Upper lobe of right lung (tissue), 1 donor: ENCODE measurements at places on chromosomes 12 and 14.

DNA sequence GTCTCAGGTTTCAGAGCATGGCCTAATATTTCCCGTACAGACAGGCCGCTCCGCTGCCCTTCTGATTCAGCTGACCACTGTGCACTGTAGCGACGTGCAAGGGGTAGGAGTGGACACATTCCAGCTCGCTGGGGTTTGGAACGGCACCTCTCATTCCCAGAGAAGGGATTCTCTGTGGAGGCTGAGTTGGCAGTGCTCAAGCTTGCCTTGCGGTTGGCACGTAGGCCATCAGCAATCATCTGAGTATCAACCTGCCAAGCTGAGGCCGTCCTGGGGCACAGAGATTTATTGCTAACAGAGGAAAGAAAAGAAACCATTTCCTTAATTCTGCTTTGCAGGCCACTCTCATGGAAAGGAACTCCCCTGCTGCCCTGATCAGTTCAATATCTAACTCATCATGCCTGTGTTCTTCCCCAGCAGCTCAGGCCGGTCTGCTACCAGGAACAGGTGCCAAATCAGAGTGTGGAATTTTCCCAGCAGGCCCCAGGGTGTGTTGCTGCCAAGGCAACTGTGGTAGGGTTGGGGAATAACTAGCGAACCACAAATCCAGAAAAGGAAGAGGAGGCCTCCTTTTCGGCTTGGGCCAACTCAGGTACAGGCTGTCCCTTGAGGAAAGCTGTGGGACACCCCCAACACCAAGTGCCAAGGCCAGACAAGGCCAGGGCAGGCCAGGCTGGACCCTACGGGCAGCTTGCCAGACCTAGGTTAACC, 92.5 kb downstream of the SSPN start:
- no peak for DNase-seq

- no peak for DNase-seq
Observed at GRCh38 chr14:89155491-89155890, 261.5 kb downstream of the FOXN3 start.

GRCh38 chr12:33450480-33450879, 10.9 kb upstream of the SYT10 start:
- DNase-seq: no peak

DNA sequence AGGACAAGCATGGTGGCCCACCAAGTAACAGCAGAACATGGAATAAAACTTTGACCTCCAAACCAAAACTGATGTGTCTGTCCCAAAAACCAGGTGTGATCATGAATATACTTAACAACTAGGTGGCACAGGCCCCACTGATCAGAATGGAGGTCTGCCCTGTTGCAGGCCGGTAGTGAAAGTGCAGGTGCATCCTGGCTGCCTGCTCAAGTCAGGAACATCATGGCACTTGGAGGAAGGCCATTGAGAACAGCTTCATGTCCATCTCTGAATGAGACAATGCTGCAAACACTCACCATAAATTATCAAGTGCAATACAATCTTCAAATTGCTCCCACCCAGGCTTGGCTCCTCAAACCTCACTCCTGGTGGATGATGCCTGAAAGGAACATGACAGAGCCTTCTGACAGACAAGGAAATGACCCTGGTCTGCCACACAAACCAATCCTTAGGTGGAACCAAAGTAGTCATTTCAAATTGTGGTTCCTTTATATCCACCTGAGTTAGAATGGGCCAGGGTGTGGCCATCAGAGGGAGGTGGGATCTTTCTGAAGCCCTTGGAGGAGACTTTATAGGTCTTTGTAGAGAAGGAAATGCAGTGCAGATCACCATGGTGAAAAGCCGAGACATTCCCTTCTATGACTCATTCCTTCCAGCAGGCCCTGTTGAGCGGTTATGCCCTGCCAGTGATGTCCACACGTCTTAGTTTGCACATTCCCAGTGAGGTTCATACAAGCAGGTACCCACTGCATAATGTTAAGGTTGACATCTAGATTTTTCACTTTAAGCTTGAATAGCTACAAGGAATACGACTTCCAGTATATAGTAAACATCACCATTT, 36.0 kb downstream of the EGLN3 start:
- DNase-seq: no peak

DNA sequence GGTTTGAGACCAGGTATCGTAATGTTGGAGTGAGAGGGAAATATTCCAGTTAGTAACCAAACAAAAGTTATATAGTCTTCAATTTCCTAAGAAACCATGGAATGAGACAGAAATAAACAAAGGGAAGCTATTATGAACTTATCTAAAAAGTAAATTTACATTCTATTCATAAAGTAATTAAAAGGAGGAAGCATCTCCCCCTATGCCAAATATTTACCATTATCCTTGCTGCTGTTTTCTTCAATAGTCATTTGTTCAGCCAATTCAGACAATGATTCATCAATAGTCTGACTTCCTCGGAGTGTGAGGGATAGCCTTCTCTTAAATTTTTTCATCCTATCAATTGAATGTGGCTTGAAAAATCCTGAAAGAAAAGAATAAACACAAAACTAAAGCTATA, 65.7 kb downstream of the CDK17 start:
- DNase-seq: no peak
